ENCODE measurements at places on chromosomes 12 and 14.

DNA sequence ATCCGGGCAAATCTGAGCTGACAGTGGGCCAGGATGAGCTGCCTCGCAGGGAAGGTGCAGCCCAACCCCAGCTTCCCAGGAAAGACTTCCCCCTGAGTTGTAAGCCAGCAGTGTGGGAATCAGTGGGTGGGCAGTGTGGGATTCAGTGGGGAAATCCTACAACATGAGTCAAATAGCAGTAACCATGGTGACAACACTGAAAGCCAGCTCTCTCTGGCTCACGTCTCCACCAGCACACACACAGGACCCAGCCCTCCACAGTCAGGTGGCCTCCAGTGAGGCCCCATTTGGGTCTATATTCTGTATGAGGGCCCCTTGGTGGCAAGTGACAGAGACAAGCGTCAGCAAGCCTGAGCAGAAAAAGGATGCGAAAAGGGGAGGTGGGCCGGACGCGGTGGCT, 6.0 kb upstream of the LGALS3 start:
- no peak for DNase-seq

- DNase-seq = peak; percentile 37
Observed at GRCh38 chr12:117067638-117068037, 31.6 kb downstream of the TESC start.

GRCh38 chr12:57861967-57862366, 15.4 kb upstream of the CTDSP2 start:
- no peak for DNase-seq

DNA sequence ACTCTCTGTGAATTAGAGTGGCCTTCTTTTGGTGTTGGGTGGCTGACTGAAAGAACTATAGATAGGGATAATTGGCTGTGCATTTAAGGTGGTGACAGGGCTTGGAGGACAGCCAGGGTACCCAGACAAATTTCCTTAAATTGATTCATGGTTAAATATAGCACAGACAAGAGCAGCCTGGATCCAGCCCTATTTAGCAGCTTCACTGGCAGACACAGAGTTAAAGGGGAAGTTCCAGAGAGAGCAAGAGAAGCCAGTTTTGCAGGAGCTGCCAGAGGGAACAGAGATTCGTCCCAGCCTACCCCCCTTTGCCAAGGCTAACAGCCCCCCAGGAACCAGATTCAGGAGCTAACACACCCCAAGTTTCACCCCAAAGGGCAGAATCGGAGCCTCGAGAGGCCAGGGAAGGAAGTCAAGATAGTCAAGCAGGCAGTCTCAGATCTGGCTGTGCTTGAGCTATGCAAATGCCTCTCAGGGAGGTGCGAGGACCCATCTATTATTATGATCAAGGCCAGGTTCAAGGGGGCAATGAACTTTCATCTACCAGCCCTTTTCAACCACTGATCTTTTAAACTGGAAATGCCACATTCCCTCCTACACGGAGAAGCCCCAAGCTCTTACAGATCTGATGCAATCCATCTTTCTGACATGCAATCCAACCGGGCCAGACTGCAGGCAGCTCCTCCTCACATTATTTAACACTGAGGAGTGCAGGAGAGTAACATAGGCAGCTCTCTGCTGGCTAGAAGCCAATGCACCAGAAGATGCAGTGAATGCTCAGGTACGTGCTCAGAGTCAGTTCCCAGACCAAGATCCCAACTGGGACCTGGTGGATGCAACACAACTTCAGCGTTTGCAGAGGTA, 58.2 kb downstream of the DHRS2 start:
- DNase-seq = peak; percentile 66

DNA sequence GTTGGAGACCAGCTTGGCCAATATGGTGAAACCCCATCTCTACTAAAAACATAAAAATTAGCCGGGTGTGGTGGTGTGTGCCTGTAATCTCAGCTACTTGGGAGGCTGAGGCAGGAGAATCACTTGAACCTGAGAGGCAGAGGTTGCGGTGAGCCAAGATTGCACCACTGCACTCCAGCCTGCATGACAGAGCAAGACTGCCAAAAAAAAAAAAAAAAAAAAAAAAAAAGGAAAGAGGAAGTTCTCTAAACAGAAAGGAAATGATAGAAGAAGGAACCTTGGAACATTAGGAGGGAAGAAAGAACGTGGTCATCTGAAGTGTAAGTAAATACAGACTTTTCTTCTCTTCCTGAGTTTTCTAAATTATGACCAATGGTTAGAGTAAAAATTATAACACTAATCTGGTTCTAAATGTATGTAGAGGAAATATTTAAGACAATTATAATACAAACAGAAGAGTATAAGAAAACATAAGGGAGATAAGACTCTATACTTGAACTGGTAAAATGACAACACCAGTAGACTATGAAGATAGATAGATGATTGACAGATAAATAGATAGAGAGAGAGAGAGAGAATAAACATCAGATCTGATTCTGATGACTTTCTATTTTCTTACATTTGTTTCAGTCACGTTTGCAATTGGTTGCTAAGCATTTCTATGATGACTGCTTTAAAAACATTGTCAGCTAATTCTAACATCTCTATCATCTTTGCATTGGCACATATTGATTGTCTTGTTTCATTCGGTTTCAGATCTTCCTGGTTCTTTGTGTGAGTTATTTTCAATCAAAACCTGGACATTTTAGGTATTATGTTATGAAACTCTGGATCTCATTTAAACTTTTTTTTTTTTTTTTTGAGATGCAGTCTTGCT, 12.9 kb upstream of the CORO1C start:
- DNase-seq = peak; percentile 79

- DNase-seq = no peak
Observed at GRCh38 chr12:100801320-100801719, 6.7 kb downstream of the ANO4 start.

GRCh38 chr12:94080341-94081009, 67.9 kb upstream of the PLXNC1 start:
- no peak for DNase-seq

- no peak for DNase-seq
Observed at GRCh38 chr14:105476831-105477659, 2.4 kb downstream of the CRIP2 start.

DNA sequence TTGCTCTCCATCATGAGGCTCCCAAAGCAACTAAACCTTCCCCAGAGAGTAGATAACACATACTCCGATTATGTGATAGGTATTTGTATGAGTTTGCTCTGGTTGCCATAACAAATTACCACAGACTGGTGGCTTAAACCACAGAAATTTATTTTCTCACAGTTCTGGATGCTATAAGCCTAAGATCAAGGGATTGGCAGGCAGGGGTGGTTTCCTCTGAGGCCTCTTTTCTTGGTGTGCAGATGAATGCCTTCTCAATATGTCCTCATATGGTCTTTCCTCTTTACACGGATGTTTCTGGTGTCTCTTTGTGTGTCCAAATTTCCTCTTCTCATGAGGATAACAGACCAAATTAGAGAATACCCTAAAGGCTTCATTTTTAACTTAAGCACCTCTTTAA, 285.8 kb upstream of the GRIP1 start:
- DNase-seq = peak; percentile 85

GRCh38 chr12:86122846-86123468, 133.2 kb downstream of the MGAT4C start:
- DNase-seq = no peak

DNA sequence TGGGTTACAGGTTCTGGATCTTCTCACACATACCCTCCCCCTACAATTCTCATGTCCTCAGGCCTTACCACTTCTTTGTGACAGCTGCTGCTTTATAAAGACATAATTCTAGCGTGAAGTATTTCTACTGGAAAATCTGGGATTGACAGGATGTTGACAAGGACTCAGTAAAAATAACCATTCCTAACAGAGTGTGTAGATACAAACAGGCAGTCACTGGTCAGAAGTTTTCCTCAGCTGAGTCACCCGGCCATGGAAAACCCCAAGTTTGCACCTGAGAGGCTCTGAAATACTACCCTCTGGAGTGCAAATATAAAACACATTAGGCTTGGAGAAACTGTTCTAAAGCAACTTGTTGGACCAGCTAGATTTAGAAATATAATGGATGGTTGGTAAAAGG, 54.4 kb downstream of the SPPL3 start:
- no peak for DNase-seq

GRCh38 chr12:68865399-68866164, 57.6 kb downstream of the MDM2 start:
- no peak for DNase-seq

DNA sequence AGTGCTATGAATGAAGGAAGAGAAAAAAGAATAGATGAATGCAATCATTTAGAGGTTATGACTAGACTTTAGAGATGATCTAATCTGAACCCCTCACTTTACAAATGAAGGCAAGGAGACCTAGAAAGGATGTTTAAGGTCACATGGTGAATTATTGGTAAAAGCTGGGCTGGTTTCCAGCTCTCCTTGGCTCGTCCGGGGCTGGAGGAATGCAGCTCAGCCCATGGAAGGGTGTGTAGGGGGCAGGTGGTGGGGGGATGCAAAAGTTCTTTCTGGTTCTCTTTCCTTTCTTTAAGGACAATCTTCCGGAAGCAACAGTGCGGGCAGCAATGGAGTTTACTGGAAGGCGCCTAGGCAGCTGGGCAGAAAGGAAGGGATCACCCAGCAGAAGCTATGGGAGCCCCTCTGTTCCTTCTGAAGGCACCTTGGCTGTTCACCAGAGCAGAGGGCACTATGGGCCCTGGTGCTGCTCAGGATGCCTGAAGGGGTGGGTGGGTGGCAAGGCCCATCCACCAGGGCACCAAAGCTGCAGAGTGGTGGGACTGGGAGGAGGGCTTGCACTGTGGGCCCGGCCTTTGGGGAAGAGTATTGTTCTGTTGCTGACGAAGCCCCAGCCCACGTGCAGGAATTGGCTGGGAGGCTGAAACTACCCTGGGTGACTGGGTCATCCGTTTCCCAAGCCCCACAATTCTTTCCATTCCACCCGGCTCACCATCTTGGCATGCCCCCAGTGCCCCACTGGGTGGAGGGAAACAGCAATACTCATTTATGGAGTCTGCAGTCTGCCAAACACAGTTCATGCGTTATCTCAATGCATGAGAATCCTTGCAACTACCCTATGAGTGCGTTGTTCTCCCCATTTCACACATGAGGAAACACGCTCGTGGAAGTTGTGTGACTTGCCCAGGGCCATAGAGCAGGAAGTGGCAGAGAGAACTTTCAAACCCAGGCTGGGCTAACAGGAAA, 78.2 kb downstream of the IRF2BPL start:
- peak; percentile 27 for DNase-seq

GRCh38 chr12:31756977-31757420, 28.2 kb upstream of the AMN1 start:
- DNase-seq = no peak

GRCh38 chr12:6399884-6400644, 16.1 kb downstream of the LTBR start:
- no peak for DNase-seq

DNA sequence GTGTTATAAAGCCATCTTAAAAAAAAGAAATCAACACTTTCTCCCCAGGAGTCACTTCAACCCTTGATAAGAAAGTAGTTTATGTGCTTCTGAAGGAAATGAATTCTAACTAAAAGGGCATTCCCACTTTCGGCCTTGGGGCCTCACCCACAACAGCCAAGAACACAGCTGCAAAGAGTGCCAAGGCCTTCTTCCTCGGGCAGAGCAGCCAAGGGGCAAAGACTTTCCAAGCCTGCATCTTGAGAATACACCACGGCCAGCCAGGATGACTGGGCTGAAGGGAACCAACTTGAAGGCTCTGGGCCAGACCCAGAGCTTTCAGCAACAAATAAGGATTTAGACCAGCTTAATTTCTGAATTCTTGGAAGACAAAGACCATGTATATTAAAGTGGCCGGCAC, 60.4 kb upstream of the FOXN3 start:
- DNase-seq = no peak

DNA sequence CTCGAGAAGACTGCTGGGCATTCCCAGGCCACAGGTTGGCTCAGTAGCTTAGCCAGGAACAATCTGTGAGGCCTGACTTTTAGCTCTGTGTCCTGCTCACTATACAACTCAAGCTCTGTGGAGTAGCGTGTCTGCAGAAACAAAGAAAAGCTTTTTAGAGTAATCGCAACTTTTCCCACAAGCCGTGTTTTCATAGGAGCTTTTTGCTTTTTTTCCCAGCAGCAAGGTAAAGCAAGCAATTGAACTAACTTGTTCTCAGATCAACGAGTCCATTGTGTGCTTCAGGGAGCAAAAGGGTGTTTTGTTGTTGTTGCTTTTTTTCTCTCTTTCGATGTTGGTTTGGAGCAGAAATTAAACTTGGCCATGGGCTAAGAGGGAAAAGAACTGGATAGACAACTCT, 97.3 kb upstream of the BCL2L14 start:
- DNase-seq = no peak

DNA sequence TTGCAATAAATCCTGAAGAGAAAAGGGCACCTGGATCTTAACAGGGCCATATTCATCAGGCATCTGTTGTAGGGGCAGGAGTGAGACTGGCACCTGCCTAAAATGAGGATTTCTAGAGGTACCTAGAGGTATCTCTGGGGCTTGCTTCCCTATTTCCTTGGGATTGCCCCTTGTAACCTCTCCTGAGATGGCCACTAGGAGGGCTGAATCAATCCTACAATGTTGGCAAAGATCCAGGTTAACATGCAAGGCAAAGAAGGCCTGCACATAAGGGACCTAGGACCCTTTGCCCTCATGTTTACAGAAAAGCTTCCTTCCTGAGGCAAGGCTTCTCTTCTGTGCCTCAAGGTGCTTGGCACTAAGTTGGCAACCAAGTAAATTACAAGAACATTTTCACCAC, 25.8 kb upstream of the CLEC4E start:
- no peak for DNase-seq

GRCh38 chr12:115203701-115204100, 519.7 kb upstream of the TBX3 start:
- DNase-seq = peak; percentile 42

- DNase-seq = no peak
Observed at GRCh38 chr12:112635036-112635435, 156.5 kb upstream of the RPH3A start.

DNA sequence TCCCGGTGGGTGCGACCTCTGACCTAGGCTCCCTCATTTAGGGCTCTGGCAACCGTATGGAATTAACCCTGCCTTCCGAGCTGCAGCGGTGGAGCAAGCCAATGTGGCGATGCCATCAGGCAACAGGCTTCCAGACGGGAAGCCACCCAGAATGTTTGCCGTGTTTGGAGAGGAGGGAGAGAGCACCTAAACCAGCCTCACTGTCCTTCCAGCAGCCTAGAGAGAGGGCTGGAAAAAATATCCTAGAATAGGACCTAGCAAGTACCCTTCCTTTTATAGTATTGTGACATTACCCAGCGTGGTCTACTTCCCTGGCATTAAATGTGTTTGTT, 287 bp upstream of the SLC2A13 start:
- DNase-seq = peak; percentile 30

GRCh38 chr12:6202846-6203245, 2.6 kb downstream of the CD9 start:
- DNase-seq = no peak

DNA sequence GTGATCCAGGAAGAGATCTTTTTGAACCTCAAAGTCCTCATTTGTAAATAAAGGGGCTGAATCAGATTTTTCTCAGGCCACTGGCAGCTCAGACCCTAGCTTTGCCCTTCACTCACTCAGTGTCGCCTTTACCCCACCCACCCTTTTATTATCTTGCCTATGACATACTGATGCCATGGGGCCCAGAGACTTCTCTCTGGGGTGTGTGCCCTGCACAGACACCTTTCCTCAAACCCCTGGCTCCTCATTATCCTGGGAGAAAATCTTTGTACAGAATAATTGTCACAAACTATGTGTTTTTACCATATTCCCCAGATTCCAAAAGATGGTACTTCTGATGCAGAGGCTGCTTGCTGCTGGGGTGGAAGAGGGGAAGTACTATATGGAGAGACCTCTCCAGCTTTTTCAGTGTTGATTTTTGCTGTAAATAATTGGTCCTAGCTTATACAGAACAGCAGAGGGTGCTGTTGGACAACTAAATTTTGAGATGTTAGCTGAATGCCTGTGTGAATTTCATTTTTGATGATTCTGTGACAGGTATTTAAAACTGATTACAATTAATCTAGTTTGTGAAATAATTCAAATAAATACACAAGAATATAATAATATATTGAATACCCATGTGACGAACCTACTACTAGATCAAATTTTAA, 53.9 kb upstream of the DCD start:
- DNase-seq = peak; percentile 56

Measured in MV-4-11 (cell line).